Activated CD4-positive, alpha-beta T cell treated with anti-CD3 and anti-CD28 coated beads for 36 hours (primary cell): ENCODE measurements at places on chromosomes 12 and 14. TPM values are rescaled to one million over a fixed set of nuclear protein-coding genes. Genes with fewer than 3 reads are reported as not detected.

DNA sequence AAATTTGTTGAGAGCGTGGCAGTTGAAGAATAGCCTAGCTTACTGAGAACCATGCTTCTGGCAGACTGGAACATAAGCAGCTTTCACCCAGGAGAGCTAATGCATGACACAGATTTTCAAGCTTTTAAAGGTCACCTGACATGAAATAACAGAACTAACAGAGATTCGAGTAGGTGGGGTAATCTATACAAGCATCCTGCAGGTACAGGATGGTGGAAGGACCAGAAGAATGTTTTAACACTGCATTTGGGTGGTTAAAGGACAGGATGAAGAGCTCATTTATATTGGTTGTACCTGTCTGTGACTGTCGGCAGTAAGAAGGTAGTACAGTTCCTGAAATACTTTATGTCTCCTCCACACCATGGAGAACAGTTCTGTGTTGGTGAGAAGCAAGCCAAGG is 8.9 kb downstream of the PELI2 start:
- no peak for DNase-seq

DNA sequence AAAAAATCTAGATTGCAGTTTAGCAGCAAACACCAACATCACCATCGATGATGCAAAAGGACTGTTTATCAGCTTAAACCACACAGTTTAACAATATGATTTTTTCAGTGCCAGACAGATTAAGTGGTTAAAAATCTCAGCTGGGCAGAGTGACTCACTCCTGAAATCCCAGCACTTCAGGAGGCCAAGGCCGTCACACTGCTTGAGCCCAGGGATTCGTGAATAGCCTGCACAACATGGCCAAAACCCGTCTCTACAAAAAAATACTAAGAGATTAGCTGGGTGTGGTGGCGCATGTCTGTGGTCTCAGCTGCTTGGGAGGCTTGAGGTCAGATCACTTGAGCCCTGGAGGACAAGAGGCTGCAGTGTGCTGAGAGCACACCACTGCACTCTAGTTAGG is 8.9 kb downstream of the RSRC2 start:
- no peak for DNase-seq

GRCh38 chr12:127726671-127727315 is 540.2 kb upstream of the TMEM132C start:
- DNase-seq, result no peak

- DNase-seq, result no peak
Observed at GRCh38 chr12:18239526-18239925, 21.8 kb upstream of the PIK3C2G start.

GRCh38 chr14:26213846-26214575 is 383.8 kb downstream of the NOVA1 start:
- no peak for DNase-seq

DNA sequence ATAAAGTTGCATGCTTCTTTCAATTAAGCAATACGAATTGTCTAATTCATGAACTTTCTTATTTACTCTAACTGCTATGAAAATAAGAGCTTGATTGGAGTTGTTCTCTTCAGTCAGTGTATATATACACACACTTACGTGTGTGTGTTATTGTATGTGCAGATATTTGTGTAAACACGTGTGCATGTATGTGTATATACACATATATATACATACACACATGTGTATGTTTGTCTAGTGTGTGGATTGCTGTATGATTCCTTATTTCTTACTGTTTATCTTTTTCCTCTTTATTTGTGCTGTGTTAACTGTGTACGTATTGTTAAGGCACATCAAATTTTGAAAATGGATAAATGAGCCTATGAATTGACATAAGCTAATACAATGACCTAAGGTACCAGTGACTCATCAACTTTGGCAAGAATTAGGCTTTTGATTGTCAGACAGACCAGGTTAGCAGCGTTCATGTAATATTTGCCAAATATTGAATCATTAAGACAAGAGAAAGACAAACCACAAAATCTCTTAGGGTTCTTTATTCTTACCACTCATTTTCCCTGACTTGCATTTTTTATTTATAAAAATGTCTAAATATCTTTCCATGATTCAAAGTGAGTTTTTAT is 423.9 kb downstream of the SOX5 start:
- DNase-seq, result no peak

DNA sequence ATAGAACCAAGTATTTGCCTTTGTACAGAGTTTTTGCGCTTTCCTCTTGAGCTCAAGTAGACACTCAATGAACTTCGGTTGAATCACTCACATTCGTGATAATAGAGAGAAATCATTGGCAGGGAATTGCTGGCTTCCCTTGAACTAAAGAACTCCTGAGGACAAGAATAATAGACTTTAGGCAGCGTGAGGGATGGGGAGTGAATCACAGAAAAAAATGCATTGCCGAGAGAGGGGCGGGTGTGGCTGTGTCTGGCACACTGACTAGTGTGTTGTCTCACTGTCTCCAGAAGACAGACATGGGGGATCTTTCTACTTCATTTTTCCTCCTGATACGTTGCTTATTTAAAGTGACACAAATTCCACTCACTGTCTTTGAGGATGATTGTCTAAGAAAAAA is 805.2 kb downstream of the BCL11B start:
- DNase-seq, result no peak

GRCh38 chr12:16096273-16096849 is 181.1 kb downstream of the SLC15A5 start:
- DNase-seq, result no peak

- no peak for DNase-seq
Observed at GRCh38 chr14:50961605-50962221, 17.4 kb upstream of the PYGL start.

- peak; percentile 69 for DNase-seq
Observed at GRCh38 chr12:93167841-93168492, 209.8 kb upstream of the NUDT4 start.

GRCh38 chr14:100416081-100416680 is 93.0 kb downstream of the SLC25A47 start:
- no peak for DNase-seq

DNA sequence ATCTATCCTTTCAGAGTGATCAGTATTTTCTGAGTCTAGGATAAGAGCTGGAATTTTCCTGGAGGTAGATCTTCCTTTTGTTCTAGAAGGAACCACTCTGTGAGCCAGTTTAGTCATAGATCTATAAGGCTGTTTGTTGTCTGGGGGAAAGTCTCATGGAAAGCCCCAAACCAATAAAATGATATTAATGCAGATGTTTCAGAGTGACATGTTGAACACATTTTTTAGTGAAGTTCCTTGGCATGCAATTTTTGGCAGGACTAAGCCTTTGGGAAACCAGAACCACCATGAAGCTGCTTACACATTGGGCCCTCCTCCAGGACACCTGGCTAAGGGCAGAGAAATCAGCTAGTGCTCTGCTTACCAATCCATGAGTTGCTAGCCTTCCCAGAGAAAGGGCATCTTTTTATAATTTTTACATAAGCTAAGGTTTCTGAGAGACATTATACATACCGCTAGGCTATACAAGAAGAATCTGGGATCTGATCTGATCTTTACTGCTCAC is 101.5 kb upstream of the PCED1B start:
- no peak for DNase-seq

- DNase-seq, result no peak
Observed at GRCh38 chr12:65946821-65947220, 122.5 kb downstream of the HMGA2 start.

- DNase-seq, result peak; percentile 69
Observed at GRCh38 chr12:12807970-12808702, 5.0 kb upstream of the DDX47 start.

DNA sequence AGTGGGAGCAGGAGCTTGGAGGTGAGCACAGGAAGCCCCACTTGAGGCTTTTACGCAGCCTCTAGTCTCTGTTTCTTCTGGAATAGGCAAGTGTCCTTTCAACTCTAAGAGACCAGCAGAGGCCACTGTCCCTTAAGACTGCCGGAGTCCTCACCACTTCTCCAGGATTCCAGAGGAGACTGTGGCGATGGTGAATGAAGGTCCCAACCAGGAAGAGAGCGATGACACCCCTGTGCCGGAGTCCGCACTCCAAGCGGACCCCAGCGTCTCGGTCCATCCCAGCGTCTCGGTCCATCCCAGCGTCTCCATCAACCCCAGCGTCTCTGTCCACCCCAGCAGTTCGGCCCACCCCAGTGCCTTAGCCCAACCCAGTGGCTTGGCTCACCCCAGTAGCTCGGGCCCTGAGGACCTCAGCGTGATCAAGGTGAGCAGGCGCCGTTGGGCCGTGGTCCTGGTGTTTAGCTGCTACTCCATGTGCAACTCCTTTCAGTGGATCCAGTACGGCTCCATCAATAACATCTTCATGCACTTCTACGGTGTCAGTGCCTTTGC is 442 bp downstream of the FLVCR2 start:
- no peak for DNase-seq

DNA sequence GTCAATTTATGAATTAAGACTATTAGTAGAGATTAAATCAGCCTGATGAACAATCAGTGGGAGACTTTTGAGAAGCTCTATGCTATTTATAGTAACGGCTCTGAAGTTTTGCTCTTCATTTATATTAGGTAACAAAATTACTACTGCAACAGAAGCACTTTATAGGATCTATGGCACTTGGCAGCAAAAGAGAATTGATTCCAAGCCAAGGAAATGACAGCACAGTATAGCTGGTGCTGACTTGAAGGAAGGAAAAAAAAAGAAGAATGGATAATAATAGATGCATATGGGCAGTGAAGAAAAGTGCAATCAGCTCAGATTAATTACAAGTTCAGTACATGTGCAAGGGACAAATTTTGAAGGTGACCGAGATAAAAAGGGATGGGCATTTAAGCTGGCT is 228.2 kb upstream of the PPFIA2 start:
- no peak for DNase-seq

DNA sequence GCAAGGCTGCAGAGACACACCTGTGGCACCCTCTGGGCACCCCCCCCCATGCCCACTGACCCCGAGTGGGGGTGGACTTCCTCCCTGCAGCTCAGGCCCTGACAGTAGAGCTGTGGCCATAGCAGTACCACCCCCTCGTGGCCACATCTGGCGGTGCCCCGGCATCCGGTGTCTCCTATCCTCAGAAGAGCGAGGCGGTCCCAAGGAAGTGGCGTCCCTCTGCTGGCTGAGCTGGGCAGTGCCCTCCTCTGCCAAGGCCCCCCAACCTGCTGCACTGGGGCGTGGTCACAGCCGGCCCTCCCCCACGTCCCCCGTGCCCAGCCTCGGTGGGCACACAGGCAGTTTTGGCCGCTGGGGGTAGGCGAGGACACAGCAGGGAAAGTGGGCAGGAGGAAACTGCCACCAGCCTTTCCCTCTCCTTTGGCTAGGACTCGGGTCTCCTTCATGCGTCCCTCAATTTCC is 6.0 kb upstream of the SLC6A12 start:
- peak; percentile 85 for DNase-seq

- DNase-seq, result no peak
Observed at GRCh38 chr14:73613419-73613963, 1.2 kb downstream of the ACOT6 start.

DNA sequence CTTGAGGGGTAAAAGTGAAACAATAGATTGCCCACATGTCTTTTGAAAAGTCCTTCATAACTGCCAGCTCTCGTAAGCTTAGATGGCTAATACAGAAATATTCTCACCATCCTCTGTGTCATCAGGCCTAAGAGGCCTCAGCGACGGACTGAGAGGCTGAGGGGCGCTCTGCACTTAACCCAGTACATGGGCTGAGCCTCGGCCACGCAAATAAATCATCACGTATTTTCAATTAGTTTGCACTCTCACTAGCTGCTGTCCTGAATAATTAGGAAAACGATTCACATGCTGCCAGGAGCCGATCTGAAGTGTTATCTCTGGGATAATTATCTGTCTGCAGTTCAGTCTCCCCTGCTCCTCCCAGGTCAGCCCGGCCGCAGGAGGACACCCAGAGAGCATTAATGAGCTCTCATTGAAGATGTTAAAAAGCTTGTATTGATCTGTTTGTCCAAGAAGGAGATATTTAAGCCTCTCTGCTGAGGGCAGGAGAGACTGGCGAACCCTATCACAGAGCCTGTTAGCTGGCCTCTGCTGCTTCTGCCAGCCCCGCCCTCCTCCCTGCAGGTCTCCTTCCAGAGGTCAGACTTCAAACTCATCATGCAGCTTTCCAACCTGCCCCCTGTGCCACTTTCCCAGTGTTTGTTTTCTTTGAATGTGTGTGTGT is 1051.3 kb downstream of the VRK1 start:
- DNase-seq, result no peak

DNA sequence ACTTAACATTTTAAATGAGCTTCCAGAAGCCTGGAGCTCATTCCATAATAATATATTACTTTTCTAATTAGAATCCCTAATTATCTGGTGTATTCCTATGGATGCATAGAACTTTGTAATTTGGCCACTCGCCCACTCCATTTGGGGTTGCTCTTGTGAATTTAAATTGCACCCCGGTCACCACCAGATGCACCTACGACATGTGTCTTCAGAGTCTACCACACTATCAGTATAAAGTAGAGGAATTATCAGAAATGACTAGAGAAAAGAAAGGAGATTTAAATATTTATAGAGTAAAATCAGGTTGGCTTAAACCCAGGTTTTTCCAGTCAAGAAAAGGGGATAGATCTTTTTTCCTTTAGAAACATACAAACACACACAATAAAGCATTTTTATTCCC is 145.8 kb upstream of the DCN start:
- no peak for DNase-seq

DNA sequence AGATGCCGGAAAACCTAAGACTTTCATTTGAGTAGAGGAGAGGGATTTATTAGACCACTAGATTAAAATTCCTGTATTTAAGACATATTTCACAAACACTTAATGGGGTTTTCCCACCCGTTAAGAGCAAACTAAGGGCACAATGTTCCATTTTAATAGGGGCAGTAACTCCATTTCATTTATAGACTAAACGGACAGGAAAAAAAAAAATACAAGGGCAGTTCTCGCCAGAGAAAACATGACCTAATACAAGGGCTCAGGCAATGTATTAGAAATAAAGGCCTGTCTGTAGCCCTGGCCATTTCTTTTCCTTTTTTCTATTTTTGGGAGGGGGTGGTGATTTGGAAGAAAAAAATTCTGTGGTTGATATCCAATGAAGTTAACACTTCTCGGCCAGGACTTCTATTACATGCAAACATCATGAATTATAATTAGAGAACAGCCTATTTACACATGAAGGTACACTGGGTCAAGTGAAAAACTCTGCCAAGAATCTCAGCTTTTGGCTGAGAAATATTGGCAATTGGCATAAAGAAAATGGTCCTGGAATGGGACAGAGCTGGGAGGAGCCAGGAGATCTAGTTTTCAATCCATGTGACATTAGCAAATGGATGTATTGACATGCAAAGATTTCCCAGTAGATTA is 641.1 kb upstream of the TBX3 start:
- DNase-seq, result no peak

CCDC175 gene
- total RNA-seq, result not detected

IAPP gene
- total RNA-seq, result not detected

RD3L gene
- not detected for total RNA-seq

IL31 gene
- 2.1 TPM for total RNA-seq

KRT2 gene
- not detected for total RNA-seq

EID3 gene
- 4.6 TPM for total RNA-seq

GPX2 gene
- total RNA-seq, result not detected

KRT82 gene
- not detected for total RNA-seq

CSRNP2 gene
- 12.8 TPM for total RNA-seq

NAV3 gene
- total RNA-seq, result not detected

ARHGEF40 gene
- total RNA-seq, result 0.05 TPM

HOXC4 gene
- not detected for total RNA-seq

NOP9 gene
- 24.4 TPM for total RNA-seq

TOMM20L gene
- not detected for total RNA-seq
